Sciatic nerve (tissue), 2 donors: ENCODE measurements at places on chromosomes 1 and 21. TPM values are rescaled to one million over a fixed set of nuclear protein-coding genes. Genes with fewer than 3 reads are reported as not detected.

Gene G0S2
- 93.0 TPM for total RNA-seq

DNA sequence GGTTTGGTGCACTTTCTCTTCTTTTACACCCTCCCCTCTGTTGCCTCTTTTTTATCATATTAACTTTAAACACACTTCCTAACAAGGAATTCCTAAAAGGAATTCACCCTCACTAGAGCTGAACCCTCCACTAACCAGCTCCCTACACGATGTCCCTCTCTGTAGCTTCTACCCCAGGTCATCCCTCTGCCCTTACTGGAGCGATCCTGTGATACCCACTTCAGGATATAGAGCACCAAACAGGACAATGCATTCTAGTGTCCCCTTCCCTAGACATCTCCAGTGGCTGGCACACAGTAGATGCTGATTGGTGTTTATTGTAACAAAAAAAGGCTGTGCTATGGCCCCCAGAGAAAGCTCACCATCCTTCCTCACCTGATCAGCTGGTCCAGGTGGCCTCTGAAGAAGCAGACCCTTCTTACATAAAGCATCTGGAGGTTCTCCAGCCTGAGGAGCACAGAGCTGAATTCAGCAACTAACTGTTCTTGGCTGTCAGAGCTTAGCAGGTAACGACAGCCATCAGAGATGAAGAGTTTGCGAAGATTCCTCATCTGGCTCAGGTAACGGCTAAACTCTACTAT is 1.4 kb downstream of the PRAMEF18 start:
- no peak for DNase-seq

- no peak for DNase-seq
Measured at GRCh38 chr1:182181167-182181572, 119.7 kb upstream of the ZNF648 start.

Gene OR6N1
- not detected for total RNA-seq

Gene ZNHIT6
- total RNA-seq, result 26.3 TPM

DNA sequence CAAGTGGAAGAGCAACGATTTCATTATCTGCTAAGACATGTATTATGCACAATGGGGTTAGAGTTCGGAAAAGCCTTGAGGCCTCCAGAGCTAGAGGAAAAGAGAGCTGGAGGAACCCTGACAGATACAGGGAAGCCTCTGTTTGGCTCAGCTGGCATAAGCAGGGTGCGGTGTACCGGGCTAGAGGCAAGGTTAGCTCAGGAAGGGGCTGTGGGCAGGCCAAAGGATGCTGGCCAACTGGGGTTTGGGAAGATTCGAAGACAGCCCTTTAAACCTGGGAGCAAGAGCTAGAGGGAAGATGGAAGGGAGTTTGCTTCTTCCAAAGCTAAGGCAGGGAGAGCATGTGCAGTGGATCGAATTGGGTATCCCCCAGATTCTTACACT is 107.6 kb upstream of the TLR5 start:
- no peak for DNase-seq

Gene CD160
- 0.45 TPM for total RNA-seq

- DNase-seq, result no peak
Measured at GRCh38 chr1:180244840-180245239, 14.8 kb downstream of the LHX4 start.

- DNase-seq, result no peak
Measured at GRCh38 chr1:219917851-219918466, 10.4 kb downstream of the SLC30A10 start.

DNA sequence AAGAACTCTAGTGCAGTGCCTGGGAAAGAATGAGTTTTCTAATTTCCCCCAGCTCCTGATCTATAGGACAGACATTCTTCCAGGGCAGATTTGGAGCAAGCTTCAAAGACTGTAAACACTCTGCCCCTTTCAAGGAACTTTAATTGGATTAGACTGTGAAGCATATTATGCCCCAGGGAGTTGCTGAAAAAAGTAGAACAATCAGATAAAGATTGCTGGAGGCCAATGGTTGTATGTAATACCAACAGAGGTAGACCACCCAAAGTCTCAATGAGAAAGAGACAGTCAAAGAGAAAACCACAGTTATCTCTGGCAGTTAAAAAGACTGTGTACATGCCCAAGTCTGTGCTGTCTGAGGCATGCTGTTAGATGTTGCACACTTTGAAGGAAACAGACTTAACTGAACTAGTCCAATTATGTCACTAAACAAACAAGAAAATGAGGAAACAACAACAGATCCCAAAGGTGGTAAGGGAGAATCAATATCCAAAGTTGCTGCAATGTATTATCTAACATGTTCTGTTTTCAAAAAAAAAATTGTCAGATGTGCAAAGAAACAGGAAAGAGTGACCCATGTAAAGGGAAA is 24.4 kb downstream of the C4BPA start:
- DNase-seq, result no peak

GRCh38 chr1:240831922-240832321 is 220.0 kb upstream of the GREM2 start:
- DNase-seq, result no peak

DNA sequence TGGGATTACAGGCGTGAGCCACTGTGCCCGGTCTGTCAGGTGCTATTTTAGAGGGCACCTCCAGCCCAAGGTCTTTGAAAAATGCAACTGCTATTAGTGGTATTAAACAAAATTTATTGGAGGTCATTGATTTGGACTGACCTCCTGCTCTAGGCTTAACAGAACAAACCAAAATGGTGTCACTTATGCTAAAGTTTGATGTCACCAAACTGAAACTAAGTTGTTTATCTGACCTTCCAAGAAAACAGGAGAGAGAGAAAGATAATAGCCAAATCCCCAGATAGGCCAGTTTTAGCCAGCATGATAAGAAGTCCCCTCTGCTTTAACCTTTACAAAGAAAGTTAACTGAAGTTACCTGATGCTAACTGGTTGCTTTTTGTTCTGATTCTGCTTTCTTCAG is 8.1 kb upstream of the INAVA start:
- DNase-seq, result no peak

- no peak for DNase-seq
Measured at GRCh38 chr1:89588480-89588879, 44.4 kb upstream of the LRRC8C start.
